ENCODE measurements at places on chromosomes 16 and 17.

- DNase-seq: peak; percentile 77
Observed at GRCh38 chr17:44221084-44221861, 1.8 kb upstream of the UBTF start.

GRCh38 chr17:60652454-60653247 lies 25.0 kb upstream of the BCAS3 start:
- DNase-seq: peak; percentile 29

DNA sequence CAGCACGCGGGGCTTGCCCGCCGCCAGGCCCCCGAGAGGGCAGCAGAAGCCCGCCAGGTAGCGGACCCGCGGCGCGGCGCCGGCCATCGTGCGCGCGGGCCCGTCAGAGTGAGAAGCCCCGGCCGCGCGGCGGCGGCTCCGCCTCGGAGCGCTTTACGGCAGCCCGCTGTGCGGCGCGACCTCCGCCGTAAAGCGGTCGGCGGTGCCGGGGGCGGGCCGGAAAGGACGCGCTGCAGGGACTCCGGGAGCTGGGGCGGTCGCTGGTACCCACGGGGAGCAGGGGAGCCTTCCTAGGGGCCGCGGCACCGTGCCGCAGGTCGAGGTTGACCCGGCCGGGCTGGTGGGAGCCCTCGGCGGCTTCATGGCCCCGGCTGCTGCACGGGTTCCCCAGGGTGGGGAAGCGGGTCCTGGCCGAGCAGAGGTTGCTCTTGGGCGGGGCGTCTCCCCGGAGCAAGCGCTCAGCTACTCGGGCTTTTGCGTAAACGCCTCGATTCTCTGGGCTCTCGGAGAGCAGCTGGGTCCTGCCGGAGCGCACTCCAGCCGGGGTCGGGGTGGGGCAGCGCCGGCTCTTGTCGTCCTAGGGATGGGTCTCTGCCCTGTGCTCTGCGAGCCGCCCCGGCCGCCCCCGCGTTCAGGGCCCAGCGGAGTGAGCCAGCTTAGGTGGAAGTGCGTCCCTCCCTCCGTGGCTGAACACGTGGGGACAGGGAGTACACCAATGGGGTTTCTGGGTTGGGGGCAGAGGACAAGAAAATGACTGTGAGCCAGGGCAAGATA lies at the start of gene FAAP100:
Gene FAAP100 (minus strand): TSS at position 110 of the 774 bp plus-strand sequence. CDS start 23 bp downstream, at position 87.
- DNase-seq: peak; percentile 94

DNA sequence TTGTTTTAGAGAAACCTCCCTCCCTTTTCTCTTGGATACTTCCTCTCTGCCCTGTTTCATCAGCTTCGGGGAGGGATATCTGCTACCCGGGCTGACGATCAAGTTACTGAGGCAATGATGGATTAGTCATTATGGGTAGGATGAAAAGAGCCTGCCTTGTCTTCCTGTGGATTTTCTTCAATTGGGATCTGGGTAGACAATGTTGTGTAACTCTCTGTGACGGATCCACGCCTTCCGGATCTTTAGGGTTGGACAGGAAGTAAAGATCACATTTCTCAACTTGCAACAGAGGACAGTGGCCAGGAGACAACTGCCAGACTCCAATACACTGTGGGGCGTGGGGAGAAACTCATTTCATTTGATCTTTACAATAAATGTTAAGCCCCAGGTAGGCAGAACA lies 11.3 kb upstream of the CHST6 start:
- no peak for DNase-seq

DNA sequence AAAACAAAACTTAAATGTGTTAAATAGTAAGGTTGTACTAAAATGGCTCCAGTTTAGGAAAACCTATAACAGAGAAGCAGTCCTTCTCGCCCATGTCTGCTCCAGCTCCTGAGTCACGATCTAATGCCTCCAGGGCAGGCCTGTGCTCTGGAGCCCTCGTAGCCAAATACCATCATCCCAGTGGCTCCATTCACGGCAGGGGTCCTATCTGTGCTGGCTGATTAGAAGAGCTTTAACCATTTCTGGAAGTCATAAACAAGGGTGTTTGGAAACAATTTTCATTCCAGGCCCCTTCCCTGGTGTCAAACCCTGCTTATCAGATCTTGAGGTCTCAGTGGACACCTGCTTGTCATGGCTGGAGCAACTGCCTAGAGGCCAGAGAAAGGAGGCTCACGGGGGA lies 336.9 kb downstream of the SOX9 start:
- no peak for DNase-seq

DNA sequence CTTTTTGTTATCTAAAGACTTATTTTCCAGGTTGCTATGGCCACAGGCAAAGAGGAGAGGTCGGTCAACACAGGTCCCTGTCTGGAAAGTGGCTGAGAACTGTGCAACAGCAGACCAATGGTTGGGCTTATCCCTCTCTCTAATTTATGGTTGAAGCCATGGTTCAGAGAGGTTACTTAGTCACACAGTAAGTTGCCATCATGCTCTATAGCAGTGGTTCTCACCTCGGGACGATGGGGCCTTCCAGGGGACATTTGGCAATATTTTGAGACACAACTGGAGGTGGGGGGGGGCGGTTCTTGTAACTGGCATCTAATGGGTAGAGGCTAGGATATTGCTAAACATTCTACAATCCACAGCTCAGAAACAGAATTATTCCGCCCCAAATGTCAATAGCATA lies 842 bp upstream of the LDAF1 start:
- no peak for DNase-seq

- DNase-seq: peak; percentile 34
Observed at GRCh38 chr16:47779201-47780016, 318.3 kb downstream of the PHKB start.

DNA sequence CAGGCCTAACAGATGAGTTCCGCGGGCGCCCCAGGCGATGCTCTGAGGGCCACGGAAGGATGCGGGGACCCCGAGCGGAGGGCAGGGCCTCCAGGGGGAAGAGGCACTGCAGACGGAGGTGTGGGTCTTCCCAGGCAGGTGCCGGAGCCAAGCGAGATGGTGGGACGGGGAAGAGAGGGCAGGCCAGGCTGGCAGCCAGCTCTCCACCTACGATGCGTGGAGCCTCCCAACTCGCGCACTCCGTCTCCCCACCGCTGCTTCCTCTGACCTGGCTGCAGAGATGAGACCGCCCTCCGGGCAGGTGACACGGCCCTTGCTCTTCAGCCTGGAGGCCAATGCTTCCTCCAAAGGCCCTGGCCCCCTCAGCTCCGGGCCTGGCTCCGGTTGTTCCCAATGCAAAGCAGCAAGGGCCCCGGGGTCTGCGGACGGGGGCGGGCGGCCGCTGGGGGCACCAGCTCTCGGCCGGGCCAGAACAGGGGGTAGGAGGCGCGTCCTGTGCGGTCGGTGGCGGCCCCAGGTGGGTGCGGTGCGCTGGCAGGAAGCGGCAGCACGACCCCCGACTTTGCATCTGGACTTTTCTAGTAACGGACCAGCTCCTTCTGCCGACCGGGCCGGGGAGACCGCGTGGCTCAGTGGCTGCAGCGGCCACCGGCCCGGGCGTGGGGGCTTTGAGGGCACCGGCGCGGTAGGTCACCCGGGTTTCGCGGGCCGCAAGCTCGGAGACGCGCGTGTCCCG lies 1.5 kb upstream of the SOX8 start:
- DNase-seq: no peak

- no peak for DNase-seq
Observed at GRCh38 chr17:82851381-82851780, 11.6 kb upstream of the ZNF750 start.

GRCh38 chr16:48353565-48354163 lies 31.5 kb downstream of the SIAH1 start:
- peak; percentile 78 for DNase-seq

DNA sequence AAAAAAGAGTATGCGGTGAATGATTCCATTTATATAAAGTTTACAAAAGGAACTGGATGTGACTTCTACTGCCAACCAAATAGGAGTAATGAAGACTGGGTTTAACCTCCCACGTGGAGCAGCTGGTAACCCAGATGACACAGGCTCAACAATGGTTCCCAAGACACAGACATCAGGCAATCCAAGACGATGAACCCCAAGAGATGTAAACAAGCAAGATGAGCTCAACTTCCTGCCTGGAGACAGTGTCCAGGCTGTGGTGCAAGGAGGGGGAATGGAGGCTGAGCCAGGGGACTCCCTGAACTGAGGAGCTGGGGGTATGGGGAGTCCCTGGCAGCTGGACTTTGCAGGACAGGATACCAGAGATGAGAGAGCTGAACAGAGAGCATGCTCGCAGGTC lies 104.7 kb downstream of the LITAF start:
- no peak for DNase-seq

DNA sequence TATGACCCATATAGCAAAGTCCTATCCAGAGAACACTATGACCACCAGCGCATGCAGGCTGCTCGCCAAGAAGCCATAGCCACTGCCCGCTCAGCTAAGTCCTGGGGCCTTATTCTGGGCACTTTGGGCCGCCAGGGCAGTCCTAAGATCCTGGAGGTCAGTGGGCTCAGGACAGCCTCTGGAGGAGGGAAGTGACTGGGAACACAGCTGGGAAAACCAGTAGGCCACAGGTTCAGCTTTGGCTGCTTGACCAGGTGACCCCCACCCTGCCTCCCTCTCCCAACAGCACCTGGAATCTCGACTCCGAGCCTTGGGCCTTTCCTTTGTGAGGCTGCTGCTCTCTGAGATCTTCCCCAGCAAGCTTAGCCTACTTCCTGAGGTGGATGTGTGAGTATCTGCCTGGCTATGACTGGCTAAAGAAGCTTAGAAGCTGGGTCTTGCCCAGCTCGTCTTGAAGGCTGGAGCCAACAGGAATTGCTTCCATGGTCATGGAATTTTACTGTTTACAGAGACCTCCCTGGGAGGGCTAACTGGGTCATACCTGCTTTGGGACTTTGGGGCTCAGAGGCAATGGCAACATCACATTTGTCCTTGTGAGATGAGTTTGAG lies 1.5 kb upstream of the OVCA2 start:
- no peak for DNase-seq

- no peak for DNase-seq
Observed at GRCh38 chr17:67151717-67152116, 93.3 kb downstream of the HELZ start.

- DNase-seq: no peak
Observed at GRCh38 chr16:11240636-11241473, 15.1 kb downstream of the SOCS1 start.

Measured in GM10248 (cell line).